ENCODE measurements at places on chromosomes 1 and 21.

DNA sequence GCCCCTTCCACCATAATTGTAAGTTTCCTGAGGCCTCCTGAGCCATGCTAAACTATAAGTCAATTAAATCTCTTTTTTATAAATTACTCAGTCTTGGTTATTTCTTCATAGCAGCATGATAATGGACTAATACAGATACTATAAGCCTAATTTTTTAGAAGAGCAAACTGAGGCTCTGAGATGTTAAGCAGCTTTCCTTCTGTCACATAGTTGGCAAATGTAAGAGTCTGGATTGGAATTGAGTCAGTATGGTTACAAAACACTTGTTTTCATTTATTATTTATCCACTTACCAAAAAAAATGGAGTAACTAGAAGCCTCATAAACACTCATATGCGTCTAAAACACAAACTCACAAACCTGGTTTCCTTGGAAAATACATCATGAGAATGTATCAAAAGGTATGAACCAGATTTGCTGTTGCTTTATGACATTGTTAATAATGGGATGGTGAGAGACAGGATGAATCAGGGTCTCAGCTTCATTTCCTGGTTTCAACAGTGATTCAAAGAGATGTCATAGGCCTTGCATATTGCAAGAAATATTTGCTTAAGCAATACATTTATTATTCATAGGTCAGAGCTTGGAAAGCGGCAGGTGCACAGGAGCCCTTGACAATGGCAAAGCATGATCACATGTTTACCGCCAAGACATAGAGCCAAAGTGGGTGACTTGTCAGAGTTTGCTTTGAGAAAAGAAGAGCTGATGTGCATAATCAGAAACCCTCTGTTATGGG, 221.5 kb downstream of the GRIK1 start:
- DNase-seq, result no peak

DNA sequence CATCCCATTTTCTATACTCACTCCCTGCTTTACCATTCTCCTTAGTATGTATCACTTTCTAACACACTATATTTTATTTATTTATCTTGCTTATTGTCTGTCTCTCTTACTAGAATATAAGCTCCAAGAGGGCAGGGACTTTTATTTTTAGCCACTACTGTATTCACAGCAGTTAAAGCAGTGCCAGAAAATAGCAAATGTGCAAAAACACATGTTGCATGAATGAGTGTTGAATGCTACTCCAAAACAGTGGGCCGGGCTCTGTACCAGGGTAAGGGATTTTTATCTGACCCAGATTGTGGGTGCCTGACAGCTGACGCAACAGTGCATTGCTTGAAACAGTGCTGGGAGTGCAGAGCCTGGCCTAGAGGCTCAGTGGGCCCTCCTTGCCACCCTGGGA, 24.7 kb downstream of the COL16A1 start:
- DNase-seq, result no peak

DNA sequence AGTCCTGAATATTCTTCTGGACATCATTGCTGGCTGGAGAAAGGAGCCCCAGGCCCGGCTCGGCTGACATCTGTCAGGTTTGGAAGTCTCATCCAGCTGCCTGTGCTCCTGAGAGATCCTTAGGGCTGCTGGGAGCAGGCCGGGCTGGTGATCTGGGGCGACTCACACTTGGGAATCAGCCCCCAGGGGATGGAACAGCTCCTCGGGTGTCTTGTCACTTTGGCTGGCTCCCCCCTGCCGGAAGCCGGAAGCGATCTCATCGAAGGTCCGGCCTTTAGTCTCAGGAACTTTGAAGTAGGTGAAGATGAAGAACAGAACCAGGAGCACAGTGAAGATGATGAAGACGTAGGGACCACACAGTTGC, 31.8 kb downstream of the SLC2A1 start:
- no peak for DNase-seq

DNA sequence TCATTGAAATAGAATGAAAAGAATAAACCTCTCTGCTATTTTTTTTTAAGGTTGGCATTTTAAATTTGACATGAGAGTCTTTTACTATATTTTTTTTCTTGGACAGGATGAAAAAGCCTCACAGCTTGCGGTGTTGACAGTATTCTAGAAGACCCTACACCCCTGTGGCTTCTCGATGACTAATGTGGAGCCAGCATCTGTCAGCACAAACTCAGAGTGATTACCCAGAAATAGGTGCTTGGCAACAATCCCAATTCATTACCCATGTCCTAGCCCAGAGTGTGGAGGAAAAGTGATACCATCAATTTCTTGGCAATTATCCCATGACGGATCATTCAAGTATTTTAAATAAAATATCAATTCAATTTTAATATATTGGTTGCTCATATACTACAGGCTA, 186.8 kb upstream of the MAP1LC3C start:
- no peak for DNase-seq

DNA sequence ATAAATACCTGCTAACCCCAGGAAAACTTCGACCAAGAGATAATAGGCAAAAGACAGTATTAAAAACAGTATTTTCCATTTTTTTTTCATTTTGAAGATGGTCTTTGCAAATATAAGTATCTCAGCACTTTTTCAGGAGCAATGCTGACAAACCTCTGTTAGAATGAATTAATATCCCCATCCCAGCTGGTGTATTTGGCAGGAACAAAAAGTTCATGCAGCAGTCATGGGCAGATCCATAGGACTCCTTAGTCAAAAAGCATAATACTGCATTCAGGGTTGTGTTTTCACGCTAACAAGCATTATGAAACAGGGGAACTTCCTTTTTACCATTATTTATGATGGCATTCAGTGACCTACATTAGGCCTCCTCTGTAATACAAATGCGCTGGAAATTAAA, 344.0 kb downstream of the ST6GALNAC3 start:
- DNase-seq, result no peak

GRCh38 chr1:185559151-185559550, 175.0 kb upstream of the HMCN1 start:
- no peak for DNase-seq

GRCh38 chr1:201140235-201140940, 13.4 kb upstream of the ASCL5 start:
- no peak for DNase-seq

DNA sequence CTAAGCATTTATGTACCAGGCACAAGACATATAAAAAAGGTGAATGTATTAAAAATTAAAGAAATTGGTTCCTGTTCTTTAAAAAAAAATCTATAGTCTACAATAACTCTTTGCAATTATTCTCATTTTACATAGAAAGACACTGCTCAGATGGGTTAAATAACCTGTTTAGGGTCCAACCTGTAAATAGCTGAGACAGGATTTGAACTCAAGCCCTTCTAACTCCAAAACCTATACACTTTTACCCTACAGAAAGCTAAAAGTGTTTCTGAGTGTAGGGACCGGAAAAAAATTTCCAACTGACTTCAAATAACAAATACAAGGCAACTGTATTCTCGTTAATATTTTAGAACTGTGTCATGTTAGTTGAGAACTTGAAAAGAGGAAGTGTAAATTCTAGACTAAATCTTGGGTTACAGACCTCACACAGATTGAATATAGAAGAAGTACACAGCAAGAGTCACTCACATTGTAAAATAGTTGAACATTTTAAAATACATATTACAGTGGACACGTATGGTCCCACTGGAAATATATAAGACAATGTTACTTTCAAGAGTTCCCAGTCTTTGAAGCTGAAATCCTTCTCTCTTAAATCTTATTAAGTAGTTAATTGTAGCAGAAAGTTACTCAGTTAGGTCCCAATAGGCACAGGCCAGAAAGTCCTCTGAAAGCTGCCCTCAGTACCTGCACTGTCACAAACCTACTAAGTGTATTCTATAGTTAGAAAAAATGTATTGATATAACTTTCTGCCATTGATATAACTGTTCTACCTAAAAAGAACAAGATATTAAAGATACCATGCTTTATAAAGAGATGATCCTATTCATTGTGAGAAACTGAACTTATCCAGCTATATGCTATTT, 7.3 kb downstream of the EDEM3 start:
- DNase-seq, result no peak

DNA sequence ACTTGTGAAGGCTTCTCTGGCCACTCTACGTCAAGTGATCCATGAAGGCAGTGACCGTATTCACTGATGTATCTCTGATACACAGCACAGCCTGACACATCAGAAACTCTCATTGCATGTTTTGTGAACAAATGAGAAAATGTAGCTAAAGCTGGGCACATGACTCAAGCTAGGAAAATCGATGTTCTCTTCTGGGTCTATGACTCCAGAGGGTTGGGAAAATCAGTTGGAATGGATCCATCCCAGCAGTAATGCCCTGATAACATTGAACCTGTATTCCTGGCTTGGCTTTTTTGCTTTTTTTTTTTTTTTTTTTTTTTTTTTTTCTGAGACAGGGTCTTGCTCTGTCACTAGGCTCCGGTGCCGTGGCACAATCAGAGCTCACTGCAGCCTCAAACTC, 395.7 kb downstream of the KCNH1 start:
- no peak for DNase-seq

DNA sequence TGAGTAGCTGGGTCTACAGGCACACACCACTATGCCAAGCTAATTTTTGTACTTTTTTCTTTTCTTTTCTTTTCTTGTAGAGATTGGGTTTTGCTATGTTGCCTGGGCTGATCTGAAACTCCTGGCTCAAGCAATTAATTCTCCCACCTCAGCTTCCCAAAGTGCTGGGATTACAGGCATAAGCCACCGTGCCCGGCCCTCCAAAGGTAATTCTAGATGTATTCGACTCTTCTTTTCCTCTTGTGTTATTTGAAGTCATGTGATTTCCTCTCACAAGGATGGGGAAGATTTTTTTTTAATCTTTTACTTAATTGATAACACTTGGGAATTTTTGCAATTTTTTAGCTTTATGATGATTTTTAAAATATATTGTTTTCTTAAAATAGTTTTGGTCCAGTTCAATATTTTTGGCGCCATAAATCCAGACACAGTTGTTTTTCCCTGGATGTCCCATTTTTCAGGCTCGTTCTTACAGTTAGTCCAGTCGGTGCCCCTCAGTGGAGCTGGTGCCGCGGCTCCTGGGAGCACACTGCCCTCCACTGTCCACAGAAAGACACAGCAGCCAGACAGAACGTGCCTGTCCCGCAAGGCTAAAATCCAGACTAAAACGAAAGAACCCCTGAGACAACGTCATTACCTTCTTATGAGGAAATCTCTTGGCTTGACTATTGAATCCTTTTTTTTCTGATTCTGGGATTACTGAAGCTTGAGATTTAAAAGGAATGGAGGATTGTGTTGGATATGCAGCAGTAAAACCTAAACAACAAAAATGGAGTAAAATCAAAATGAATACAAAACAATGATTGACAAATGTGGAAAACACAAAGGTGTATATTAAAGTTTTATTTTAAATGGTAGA, 22.4 kb downstream of the STPG1 start:
- DNase-seq, result peak; percentile 86

GRCh38 chr1:92831368-92831761, 475 bp upstream of the RPL5 start:
- peak; percentile 26 for DNase-seq

- no peak for DNase-seq
Measured at GRCh38 chr1:201746156-201746555, 82.8 kb upstream of the IPO9 start.

DNA sequence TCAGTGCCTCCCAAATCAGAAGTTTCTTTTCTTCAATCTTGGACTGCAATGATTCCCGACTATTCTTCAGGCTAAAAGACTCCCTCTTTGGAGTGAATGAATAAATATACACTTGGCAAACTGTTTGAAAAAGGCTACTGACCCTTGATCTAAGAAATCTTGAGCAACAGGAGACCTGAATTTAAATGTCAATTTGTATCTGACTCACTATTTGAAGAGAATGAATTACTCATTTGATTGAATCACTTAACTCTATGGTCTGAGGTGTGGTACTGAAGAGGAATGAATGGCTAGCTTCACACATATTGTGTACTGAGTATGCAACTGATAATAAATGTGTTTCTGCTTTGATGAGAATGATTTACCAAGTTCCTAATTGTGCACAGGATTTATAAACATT, 4.6 kb upstream of the SMG7 start:
- no peak for DNase-seq

GRCh38 chr1:44985747-44986359, 542 bp downstream of the EIF2B3 start:
- DNase-seq, result no peak

- no peak for DNase-seq
Measured at GRCh38 chr1:181033128-181033798, 520 bp upstream of the MR1 start.

- peak; percentile 89 for DNase-seq
Measured at GRCh38 chr1:46333300-46334029, 7.1 kb upstream of the NSUN4 start.

DNA sequence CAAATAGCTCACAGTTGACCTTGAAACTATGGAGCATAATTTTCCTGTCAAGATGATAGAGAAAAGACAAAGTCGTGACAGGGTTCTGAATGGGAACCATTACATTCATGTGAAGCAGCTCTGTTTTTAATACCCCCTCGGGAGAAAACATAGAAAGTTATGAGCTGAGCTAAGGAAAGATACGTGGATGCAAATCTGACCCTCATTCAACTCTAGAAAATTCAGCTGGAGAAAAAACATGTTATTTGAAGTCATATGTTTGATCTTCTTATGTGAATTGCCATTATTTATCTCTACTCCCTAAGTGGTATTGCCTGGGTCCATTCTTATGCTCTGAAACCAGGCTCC, 48.0 kb upstream of the LRRC52 start:
- DNase-seq, result no peak

Measured in GM23338 (cell line).